ENCODE measurements at places on chromosomes 4 and X.

- DNase-seq = no peak
Measured at GRCh38 chrX:47776292-47777006, 60.3 kb upstream of the ZNF81 start.

DNA sequence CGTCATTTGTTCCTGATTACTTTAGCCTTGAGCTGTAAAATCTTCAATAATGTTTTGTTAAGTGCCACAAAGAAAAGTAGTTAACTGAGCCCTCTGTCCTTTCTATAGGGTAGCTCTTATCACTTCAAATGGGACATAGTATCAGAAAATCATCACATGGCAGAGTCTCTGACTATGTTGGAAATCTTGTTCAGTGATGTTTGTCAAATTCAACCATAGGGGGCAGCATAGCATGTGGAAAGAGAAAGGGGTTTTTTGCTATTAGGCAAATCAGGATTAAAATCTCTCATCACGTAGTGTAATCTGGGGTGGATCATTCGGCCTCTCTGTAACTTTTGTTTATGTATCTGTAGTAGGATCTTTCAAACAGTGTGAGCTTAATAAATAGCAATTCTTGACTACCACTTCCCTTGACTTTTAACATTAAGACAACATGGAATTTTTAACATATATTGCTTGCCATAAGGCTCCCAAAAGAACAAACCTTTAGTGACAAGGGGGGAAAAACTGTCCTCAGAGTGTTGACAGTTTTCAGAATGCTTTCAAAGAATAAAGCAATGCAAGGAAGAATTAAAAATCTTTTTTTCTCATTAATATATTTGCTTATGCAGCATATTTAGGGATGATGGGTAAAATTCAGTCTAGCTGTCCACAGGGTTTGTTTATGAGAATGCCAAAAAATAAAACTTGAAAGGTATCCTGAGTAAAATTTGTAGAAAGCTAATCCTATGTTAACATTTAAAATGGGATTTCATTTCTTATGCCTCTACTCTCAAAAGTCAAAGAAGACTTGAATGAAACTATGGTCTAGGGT is 127.2 kb downstream of the FBXW7 start:
- DNase-seq = no peak

DNA sequence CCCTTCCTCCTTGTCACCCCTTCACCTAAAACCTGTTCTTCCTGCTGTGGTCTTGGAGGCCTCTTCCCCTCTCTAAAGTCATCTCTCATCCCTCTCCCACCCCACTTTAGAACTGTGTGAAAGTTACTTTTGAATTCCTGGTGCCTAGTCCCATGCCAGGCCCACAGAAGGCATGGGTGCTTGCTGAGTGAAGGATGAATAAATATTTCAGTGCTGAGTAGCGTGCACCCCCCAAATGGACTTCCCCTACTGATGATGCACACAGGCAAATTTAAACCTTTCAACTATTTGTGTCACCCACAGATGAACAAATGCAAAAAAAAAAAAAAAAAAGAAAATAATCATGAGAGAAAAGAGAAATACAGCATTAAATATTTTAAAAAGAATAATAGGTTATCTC is 19.8 kb downstream of the PSMD10 start:
- no peak for DNase-seq

GRCh38 chr4:25632135-25632534 is 23.5 kb upstream of the SLC34A2 start:
- DNase-seq = no peak

- no peak for DNase-seq
Measured at GRCh38 chr4:125994430-125994829, 679.7 kb downstream of the FAT4 start.

DNA sequence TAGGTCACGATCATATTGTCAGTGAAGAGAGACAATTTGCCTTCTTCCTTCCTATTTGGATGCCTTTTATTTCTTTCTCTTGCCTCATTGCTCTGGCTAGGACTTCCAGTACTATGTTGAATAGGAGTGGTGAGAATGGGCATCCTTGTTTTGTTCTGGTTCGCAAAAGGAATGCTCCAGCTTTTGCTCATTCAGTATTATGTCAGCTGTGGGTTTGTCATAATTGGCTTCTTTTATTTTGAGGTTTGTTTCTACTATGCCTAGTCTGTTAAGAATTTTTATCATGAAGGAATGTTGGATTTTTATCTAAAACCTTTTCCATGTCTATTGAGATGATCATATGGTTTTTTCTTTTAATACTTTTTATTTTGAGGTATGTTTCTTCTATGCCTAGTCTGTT is 152.3 kb upstream of the MAD2L1 start:
- DNase-seq = no peak

All from substantia nigra (tissue), 51 donors.